ENCODE measurements at places on chromosomes 5 and 9.

- H3K27ac ChIP-seq = no peak overlapping the region
- no peak for DNase-seq
Observed at GRCh38 chr5:36450229-36451014, 148.7 kb upstream of the RANBP3L start.

GRCh38 chr9:16769291-16769690 lies 101.2 kb downstream of the BNC2 start:
- H3K4me3 ChIP-seq = no peak overlapping the region
- peaks cover 8% of the 10 kb centered on the region for H3K4me1 ChIP-seq
- peaks cover 3% of the 10 kb centered on the region for H3K27me3 ChIP-seq
- no peak for DNase-seq
- H3K27ac ChIP-seq = no peak overlapping the region
- no peaks in the 10 kb centered on the region for H3K36me3 ChIP-seq

DNA sequence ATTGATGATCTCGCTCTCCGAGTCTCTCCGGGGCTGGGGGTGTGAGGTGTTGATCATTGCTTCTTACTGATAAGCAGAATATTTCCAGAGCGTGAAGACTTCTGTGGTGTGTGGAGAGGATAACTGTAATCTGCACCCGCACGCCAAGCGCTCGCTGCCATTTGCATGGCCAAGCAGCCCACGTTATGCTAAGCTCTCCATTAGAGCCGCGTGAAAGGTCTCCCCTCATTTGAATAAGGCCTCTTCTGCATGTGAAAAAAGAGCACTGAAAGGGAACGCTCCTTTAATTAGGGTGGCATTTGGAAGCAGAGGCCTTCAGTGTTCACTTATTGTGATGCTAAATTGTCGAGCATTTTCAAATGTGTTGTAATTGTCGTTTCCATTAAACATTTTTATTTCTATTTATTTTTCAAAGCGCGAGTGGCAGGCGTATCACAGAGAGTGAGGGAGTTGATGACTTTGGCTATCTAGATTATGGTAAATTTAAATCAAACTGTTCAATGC lies 163.6 kb upstream of the IRX2 start:
- no peak for DNase-seq
- H3K27me3 ChIP-seq = peaks cover 73% of the 10 kb centered on the region
- H3K4me1 ChIP-seq = peaks cover 4% of the 10 kb centered on the region
- H3K27ac ChIP-seq = no peak overlapping the region
- H3K36me3 ChIP-seq = no peaks in the 10 kb centered on the region

DNA sequence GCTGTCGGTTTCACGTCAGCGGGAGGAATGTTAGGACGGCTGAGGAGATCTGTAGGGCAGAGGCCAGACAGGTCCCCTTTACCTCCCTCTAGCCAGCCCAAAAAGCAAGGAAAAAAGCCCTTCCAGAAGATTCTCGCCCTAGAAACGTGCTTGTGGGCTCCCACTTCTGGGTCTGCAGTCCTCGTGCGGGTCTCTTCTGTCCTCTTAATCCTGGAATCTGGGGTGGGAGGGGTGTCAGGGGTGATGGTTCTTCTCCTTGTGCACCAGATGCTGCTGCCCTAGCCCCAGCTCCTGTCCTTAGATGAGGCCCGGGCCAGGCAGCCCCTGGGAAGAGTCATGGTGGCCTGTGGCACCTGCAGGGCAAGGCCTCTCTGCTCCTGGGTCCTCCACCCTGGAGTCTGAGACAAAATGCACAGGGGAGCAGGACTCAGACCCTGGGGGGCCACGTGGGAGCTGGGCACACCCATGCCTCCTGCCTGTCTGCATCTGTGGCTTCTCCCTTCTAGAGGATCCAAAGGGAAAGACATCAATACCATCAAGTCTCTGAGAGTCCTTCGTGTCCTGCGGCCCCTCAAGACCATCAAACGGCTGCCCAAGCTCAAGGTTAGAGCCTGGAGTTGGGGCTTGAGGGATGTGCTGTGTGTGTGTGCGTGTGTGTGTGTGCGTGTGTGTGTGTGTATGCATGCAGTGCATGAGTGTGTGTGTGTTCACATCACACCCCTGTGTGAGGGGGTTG lies 174.2 kb downstream of the CACNA1B start:
- DNase-seq = no peak
- no peaks in the 10 kb centered on the region for H3K36me3 ChIP-seq
- H3K4me3 ChIP-seq = no peak overlapping the region
- peaks cover 20% of the 10 kb centered on the region for H3K4me1 ChIP-seq
- peak overlapping the region; percentile 77 for H3K27ac ChIP-seq

DNA sequence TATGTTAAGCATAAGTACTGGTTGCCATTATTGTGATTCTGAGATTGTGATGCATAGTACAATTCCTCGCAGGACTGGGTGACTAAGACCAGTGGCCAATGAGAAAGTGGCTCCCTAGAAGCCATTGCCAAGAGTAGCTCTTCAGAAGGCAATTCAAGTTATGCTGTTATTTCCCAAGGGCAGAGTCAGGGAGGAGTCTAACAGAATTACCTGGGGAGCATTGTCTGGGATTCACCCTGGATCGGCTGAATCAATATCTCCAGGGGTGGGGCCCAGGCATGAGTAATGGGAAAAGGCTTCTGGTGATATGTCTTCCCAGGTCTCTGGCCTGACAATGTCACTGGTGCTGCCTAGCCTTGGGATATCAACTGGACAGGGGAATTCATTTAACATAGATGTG lies 10.9 kb upstream of the ARHGEF28 start:
- peaks cover 6% of the 10 kb centered on the region for H3K4me1 ChIP-seq
- H3K36me3 ChIP-seq = no peaks in the 10 kb centered on the region
- no peak overlapping the region for H3K27ac ChIP-seq

DNA sequence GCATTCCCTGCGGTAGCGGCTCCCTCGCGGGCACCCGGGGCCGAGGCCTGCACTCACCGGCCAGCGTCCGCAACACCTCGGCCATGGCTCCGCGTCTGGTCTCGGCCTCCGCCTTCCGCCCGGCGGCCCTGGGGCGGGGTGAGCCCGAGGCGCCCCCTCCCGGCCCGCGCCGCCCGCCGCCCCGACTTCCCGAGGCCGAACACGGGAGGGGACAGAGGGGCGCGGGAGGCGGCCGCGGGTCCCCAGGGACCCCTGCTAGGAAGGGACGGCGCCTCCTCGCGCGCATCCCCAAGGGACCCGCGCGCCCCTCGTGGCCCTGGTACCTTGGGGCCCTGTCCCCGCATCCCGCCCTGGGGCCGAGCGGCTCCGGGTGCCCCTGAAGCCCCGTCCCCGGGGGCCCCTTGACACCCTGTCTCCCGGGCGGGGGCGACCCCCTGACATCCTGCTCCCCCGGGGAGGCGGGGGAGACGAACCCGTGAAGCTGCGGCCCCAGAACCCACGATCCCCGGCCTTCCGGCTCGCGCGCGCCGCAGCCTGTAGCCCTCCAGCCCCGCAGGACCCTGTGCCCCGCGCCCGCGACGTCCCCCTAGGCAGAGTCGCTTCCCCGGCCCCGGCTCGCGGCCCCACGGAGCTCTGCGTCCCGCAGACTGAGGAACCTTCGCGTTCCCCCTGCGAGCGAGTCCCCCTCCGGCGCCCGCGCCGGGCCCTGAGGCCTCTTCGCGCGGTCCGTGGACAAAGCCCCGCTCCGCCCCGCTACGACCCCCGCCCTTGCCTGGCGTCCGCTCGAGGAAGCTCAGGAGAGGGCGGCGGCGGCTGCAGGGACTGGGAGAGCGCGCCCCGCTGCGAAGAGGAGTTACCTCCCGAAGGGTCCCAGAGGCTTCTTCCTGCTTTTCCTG lies at the start of gene ABO:
TSS of gene ABO (minus strand) at position 97 of the 896 bp plus-strand sequence.
- H3K36me3 ChIP-seq = peaks cover 8% of the 10 kb centered on the region
- no peaks in the 10 kb centered on the region for H3K4me1 ChIP-seq
- DNase-seq = peak; percentile 67
- peaks cover 87% of the 10 kb centered on the region for H3K27me3 ChIP-seq

DNA sequence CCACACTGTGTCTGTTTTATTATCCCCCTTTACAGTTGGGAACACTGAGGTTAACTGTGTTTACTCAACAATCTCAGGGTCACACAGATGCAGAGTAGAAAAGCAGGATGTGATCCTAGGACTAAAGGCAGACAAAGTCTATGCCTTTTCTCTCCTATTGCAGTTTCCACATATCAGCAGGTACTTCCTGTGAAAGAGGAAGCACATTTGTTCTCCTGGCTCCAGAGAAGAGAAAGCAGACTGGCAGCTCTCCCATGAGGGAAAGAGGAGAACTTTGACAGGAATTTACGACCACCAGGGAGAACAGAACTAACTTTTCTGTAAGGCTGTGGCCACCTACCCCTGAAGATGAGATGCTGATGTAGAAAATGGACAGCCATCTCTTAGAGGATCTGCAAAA lies 84.2 kb upstream of the TNC start:
- no peaks in the 10 kb centered on the region for H3K27me3 ChIP-seq
- H3K27ac ChIP-seq = no peak overlapping the region
- no peaks in the 10 kb centered on the region for H3K36me3 ChIP-seq
- no peak overlapping the region for H3K4me3 ChIP-seq
- H3K4me1 ChIP-seq = peaks cover 23% of the 10 kb centered on the region

DNA sequence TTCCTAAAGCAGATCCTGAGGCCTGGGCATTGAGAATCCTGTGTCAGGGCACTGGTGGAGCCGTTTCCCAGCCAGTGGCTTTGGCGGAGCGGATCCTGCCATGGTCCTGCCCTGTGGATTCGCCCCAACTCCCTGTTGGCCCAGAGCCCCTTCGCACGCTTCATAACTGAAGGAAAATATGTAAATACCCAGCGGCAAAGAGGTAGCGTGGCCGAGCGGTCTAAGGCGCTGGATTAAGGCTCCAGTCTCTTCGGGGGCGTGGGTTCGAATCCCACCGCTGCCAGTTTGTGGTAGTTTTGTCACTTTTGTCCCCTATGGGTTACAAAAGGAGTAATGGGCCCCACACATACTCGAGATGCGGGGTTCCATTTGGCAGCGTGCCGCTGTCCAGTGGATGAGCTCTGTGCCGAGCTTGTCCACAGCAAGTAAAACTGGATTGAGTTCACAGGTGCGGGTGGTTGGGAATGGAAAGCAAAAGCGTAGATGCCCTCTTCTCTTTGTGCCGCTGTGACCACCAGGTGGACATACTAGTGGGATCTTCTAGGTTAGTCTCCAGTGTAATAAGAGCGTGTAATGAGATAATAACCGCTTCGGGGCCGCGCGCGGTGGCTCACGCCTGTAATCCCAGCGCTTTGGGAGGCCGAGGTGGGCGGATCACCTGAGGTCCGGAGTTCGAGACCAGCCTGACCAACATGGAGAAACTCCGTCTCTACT lies 17.3 kb downstream of the TRIM7 start:
- H3K27ac ChIP-seq = peak overlapping the region; percentile 98
- H3K4me1 ChIP-seq = peaks cover 32% of the 10 kb centered on the region
- peak overlapping the region; percentile 99 for H3K4me3 ChIP-seq
- no peaks in the 10 kb centered on the region for H3K36me3 ChIP-seq
- H3K27me3 ChIP-seq = peaks cover 46% of the 10 kb centered on the region
- DNase-seq = peak; percentile 82

GRCh38 chr5:32812399-32812798 lies 101.3 kb downstream of the NPR3 start:
- H3K27me3 ChIP-seq = peaks cover 7% of the 10 kb centered on the region
- no peaks in the 10 kb centered on the region for H3K36me3 ChIP-seq
- no peak overlapping the region for H3K4me3 ChIP-seq
- peaks cover 7% of the 10 kb centered on the region for H3K4me1 ChIP-seq

- peaks cover 4% of the 10 kb centered on the region for H3K27me3 ChIP-seq
- H3K4me1 ChIP-seq = no peaks in the 10 kb centered on the region
- H3K4me3 ChIP-seq = no peak overlapping the region
Observed at GRCh38 chr9:18143073-18143745, 330.7 kb upstream of the ADAMTSL1 start.

All from nephron progenitor cell (in vitro differentiated cells).